ENCODE measurements at places on chromosomes 2 and 18.
A peak's percentile ranks its signal among the peaks of the same experiment; 100 is the strongest.

GRCh38 chr18:54388203-54389142 is 30.8 kb downstream of the C18orf54 start:
- DNase-seq, result peak; percentile 56

DNA sequence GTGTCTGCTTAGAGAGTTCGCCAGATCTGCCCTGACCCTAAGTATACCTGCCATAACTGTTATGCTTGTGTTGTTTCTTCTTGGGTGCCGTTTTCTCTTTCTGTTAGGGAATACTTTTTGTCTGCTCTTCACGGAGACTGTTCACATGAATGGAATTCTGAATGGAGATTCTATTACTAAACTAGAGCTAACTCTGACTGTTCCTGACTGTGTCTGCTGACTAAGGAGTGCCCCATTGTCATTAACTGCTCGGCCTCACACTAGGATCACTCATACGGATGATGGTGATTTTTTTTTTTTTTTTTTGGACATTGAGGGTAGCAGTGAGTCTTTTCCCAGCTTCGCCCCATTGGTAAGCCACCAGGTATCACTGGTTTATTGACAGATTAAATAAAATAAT is 104.8 kb upstream of the SLC8A1 start:
- DNase-seq, result no peak

GRCh38 chr2:50290718-50291117 is 741.2 kb downstream of the NRXN1 start:
- DNase-seq, result no peak

- no peak for DNase-seq
Measured at GRCh38 chr2:134679294-134679693, 39.5 kb downstream of the TMEM163 start.

GRCh38 chr2:157815421-157815820 is 60.7 kb downstream of the ACVR1 start:
- no peak for DNase-seq

DNA sequence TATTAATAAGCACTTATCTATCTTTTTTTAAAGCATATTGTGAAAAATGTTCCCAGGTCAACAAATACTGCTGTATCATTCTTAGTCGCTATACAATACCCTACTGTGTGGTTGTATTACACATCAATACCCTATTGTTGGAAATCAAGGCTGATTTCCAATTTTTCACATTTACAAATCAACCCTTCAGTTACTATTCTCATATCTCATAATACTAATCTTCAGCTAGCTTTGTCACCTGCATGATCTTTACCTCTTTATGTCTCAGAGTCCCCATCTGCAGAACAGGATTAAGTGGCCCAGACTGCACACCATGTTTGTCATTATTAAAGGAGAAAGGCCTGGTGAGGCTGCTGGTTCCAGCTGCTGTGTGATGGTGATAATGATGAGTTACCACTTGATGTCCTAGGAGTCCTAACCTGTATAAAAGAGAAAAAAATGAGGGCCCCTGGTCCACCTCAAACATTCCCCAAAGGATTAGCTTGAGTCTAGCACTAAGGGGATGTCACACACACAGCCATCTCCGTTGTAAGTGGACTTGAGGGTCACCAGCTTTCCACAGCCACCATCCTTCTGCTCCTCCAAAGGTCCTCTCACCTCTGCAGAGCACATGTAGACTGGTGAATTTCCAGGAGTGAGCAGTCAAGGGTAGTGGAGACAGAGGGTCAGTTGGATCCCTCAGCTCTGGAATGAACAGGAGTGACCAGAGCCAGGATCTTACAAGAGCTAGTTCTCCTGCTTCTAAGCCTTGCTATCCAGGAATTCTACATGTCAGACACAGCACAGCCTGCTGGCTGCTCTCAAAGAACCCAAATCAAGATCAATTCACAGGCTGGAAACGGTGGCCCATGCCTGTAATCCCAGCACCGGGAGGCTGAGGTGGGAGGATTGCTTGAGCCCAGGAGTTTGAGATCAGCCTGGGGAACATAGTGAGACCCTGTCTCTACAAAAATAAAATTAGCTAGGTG is 36.0 kb upstream of the BIN1 start:
- DNase-seq, result no peak

DNA sequence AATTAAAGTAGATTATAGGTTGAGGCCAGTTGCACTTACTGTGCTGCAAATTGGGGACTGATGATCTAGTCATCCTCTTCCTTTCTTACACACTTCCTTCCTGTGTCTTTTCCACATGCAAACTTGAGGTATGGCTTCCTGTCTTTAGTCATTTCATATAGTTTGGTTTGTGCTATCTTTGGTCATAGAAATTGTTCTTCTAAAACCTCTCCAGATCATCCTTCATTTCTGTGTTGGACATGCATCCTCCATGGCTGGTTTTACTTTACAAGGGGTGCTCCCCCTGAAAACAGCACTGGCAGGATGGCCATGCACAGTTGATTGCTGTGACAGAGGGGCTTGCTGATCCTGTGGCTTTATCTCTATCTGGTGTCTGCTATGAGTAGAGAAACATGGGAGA is 36.5 kb downstream of the MGAT5 start:
- DNase-seq, result no peak

DNA sequence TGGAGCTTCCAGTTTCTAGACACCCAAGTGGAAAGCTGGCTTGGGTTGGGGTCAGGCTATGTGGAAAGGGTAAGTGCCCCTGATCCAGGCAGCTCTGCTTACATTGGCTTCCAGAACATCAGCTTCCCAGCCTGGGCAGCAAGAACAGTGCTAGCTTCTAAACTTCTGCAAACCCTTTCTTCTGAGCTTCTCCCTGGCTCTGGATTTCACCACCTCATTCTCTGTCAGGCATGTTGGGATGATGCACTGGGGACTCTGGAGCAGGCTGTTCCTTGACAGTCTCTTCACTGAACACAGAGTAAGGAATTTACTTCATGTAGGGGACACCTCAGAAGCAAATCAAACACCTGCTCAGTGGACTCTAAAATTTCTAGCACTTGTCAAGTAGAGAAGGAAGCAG is 72.8 kb downstream of the LYPD1 start:
- no peak for DNase-seq
